ENCODE measurements at places on chromosomes 2 and 18.

DNA sequence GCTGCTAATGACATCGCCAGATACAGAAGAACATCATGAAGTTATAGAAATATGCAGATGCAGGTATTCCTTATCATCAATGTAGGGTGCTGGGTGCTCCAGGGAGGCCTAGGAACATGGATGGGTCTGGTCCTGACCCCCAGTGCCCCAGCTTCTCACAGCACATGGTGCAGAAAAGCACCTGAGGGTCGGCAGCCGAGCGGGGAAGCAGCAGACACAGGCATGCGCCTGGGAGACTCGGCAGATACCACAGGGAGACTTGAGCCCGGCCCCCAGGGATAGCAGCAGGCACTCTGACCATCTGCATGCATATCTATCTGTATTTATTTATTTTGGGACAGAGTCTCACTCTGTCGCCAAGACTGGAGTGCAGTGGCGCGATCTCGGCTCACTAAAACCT is 43.2 kb downstream of the TMEM18 start:
- DNase-seq = no peak

GRCh38 chr18:3747176-3747973 is 297.4 kb downstream of the TGIF1 start:
- no peak for DNase-seq

GRCh38 chr2:171509945-171510731 is 12.1 kb upstream of the CYBRD1 start:
- no peak for DNase-seq

DNA sequence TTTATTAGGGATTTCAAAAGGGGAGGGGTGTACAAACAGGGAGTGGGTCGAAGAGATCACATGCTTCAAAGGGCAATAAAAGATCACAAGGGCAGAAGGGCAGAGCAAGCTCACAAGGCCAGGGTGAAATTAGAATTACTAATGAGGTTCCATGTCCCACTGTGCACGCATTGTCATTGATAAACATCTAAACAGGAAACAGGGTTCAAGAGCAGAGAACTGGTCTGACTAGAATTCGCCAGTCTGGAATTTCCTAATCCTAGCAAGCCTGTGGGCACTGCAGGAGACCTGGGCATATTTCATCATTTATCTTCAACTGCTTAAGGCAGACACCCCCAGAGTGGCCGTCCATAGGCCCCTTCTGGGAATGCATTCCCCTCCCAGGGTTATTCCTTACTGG is 408.2 kb downstream of the ZNF804A start:
- DNase-seq = no peak

GRCh38 chr2:143558665-143559064 is 429.4 kb downstream of the ARHGAP15 start:
- no peak for DNase-seq

DNA sequence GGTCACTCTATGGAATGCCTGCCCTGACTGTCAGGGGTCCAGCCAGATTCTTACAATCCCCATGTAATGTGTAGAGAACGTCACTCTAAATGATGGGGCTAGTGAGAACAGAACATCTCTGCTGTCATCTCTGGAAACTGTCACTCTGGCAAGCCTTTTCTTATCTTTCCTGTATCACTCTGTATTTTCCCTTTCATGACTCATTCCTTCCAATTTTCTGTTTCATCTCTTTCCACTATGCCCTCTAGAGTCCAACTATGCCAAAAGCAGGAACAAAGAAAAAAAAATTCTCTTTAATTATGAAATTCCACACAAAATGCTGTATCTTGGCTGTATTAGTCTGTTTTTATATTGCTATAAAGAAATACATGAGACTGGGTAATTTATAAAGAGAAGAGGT is 608.8 kb downstream of the ADCYAP1 start:
- DNase-seq = no peak

- no peak for DNase-seq
These were observed 110.7 kb downstream of the NFATC1 start for GRCh38 chr18:79506191-79507075.

GRCh38 chr18:46622999-46623398 is 34.0 kb downstream of the LOXHD1 start:
- DNase-seq = no peak

- DNase-seq = no peak
These were observed 146.1 kb downstream of the PRPF40A start for GRCh38 chr2:152571048-152571766.

DNA sequence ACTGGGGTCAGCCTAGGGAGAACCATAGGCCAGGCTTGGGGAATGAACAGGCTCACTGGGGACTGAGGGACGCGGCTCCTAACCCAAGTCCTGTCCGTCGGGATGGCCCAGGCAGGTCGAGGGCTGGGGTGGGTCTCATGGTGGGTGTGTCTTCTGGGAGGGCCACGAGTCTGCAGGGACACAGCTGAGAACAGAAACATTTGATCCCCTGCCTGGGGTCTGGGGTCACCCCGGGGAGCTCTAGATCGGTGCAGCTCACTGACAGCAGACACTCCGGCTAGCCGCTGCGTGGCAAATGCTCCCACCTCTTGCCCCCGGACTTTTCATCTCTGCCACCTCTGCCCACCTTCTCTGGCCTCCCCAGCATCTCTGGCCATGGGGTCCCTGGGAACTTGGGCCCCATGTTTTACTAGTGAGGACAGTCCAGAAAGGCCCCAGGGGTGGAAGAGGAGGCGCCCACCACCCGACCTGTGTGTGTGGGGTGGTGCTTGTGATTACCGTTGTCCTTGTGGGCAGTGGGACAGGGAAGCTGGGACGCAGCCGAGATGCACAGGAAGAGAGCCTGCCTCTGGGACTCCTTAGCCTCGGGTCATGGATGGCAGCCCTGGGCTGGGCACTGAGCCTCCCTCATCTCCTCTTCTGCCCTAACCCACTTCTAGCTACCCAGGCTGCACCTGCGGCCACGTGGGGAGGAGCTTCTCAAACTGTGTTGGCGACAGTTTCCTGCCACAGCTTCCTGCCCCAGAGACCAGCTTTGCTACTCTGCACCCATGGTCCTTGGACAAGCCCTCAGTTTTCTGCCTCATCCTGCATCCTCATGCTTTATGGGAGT is 4.9 kb downstream of the ZAP70 start:
- peak; percentile 59 for DNase-seq

GRCh38 chr2:73930386-73930785 is 3.7 kb downstream of the DGUOK start:
- no peak for DNase-seq

DNA sequence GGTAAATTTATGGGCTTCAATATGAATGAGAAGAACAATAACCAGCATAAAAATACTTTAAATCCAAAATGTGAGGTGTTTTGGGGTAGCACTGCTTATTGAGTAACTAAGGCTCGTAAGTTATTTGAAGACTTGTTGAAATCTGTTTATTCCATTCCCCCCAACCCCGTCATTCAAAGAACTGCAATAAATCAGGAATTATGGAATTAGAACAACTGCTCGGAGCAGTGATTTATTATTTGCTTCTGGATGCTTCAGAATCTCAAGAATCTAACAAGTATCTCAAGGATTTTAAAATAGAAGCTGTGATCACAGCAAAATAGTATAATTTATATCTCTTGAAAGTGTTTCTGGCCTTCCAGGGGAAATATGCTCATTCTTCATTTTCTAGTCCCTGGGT is 86.8 kb downstream of the EML6 start:
- DNase-seq = no peak

GRCh38 chr2:68031542-68032160 is 31.2 kb downstream of the C1D start:
- no peak for DNase-seq

DNA sequence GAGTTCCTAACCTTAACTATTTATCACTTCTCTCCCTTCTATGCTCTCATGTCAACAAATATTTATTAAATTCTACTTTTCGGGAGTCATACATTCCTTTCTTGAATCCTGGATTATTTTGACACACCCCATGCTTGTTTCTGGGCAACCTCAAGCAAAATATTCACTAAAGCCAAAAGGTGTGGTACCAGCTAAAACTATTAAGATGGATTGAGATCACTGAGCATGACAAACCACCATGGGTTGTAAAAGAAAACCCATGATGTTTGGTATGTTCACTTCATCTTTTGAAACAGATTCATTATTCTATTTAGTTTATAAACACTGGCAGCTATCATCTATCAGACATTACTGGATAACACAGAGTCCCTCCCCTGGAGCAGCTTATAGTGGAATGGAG is 32.5 kb downstream of the DPP4 start:
- no peak for DNase-seq

GRCh38 chr2:60551240-60552077 is 2.0 kb downstream of the BCL11A start:
- DNase-seq = no peak

DNA sequence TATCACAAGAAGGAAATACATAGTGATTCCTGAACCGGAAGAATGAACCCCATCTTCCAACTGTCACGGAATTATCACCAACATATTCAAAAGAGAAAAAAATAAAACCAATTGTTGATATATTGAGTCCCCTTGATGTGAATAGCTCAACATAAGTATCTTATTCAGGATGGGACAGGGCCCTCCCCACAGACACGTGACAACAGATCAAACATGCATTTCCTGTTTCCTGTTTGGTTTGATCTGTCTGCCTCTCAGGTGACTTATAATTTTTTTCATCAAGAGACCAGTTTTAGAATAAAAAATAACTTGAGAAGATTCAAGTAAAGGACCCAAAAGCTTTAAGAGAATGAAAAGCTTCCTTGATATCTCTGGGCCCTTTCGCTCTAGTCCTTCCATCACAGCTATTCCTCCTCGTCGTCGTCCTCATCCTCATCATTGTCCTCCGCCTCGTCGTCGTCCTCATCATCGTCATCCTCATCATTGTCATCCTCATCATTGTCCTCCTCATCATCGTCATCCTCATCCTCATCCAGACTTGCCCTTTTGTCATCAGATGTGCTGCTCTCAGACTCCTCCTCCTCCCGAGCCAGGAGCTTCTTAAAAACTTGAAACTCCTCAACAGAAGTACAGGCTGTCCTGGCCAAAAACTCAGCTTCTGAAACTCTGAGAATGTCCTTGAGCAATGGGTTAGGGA is 6.3 kb downstream of the MTERF4 start:
- DNase-seq = no peak

- no peak for DNase-seq
These were observed 61.7 kb downstream of the STRADB start for GRCh38 chr2:201513271-201513670.

DNA sequence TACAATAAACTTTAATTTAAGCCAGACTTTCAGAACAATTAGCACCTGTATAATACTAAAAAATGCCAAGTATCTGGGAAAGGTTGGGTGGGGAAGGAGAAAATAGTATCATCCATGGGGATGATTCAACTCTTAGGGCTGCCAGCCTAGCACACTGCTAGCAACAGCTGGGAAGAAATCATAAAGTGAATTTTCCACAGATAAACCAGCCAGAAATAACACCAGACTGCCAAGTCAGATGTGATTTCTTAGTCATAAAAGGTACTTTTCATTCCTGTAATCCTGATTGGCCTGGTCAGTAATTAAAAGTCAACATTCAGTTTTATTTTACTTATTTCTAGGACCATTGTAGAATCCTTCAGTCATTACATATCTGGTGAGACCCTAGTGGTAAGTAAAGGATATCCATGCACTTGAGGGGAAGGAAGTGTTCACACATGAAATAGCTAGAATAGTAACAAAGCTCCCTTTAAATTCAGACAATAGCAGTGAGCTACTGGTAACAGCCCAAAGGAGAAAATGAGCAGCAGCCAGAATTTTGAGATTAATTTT is 59.4 kb downstream of the LIMS1 start:
- no peak for DNase-seq

- no peak for DNase-seq
These were observed 19.4 kb upstream of the NCOA1 start for GRCh38 chr2:24471662-24472061.

DNA sequence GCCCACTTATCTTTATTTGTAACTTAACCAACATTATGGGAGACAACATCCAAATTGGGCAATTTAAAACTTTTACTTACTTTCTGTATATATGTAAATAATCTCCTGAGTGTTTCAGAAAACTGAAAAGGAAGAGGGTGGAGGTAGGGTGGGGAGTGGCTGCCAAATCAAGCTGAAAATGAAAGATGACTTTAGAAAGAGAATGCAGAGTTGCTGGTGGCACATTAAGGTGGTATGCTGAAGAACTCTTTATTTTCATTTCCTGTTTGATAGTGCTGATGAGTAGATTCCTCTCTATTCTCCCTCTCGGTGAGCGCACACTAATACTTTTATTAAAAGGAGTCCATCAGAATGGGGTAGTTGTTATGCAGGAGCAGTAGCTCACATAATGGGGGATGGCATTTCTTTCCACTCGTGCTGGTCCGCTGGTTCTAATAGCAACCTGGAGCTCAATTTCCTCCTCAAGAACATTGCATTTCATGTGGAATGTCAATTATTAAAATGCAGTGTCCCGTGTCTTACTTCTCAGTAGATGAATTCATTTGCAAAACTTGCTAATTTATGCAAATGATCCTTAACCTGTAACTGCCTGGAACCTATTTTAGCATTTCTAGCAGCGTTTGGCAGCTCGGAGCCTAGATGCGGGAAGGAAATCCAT is 466.9 kb upstream of the HNRNPA3 start:
- DNase-seq = no peak

DNA sequence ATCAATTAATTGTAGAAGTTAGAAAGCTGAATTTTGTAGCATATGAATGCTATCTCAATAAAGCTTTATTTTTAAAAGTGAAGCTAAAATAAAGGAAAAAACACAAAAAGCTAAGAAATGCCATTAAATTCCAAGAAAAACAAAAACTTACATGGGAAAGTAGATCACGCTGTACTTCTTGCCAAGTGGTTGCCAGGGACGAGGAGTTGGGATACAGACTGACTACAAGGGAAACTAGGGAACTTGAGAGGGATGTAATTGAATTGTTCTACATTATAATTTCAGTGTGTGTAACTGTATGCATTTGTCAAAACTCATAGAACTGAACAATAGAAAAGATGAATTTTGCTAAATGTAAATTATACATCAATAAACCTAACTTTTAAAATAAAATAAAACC is 108.1 kb downstream of the DYM start:
- DNase-seq = no peak

DNA sequence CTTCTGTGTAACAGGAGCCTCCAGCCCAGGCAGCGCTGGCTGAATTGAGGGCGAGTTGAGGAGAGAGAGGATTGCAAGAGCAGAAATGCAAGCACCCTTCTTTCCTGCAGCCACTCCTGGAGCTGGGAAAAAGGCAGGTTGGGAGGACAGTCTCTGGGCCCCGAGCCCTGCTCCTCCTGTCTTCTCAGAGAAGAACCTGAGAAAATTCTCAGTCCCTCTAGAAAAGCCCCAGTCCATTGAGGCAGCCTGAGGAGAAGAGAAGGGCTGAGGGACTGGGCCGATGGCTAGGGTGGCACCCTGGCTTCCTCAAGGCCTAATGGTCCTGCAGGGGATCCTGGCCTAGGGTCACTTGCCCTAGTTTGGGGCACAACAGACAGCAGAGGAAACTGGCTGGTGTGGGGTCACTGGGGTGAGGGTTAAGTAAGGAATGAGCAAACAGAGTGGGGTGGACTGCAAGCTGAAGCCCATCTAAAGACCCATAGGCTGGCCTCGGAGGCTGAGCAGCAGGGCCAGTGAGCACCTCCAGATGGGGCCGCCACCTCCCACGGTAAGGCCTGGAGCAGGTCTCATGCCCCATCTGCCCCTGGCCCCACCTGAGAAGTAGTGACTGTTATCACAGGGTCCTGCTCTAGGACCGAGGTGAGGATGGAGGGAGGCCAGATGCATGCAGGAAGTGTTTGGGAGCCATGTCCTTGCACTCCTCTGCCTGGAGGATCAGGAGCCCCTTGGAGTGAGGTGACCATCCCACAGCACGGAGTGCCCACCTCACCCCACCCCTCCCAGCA is 12.4 kb downstream of the CIB4 start:
- DNase-seq = no peak

GRCh38 chr2:136065384-136065783 is 52.6 kb downstream of the CXCR4 start:
- DNase-seq = no peak

GRCh38 chr2:53448591-53448990 is 319.0 kb upstream of the CHAC2 start:
- DNase-seq = no peak

- DNase-seq = no peak
These were observed 99.2 kb downstream of the SOX11 start for GRCh38 chr2:5791371-5791770.
